ENCODE measurements at places on chromosomes 6 and 20.

DNA sequence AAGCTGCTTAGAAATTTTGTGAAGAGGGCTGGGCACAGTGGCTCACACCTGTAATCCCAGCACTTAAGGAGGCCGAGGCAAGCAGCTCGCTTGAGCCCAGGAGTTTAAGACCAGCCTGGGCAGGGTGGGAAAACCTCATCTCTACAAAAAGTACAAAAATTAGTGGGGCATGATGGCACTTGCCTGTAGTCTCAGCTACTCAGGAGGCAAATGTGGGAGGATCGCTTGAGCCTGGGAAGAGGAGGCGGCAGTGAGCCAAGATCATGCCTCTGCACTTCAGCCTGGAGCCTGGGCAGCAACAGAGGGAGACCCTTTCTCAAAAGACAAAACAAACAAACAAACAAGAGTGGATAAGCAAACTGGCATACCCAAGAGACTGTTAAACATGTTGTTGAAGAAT is 308.3 kb upstream of the ADGRB3 start:
- no peak for DNase-seq

GRCh38 chr6:139853302-139853992 is 479.0 kb upstream of the CITED2 start:
- no peak for DNase-seq

GRCh38 chr6:4466769-4467480 is 309.3 kb upstream of the CDYL start:
- DNase-seq = no peak

DNA sequence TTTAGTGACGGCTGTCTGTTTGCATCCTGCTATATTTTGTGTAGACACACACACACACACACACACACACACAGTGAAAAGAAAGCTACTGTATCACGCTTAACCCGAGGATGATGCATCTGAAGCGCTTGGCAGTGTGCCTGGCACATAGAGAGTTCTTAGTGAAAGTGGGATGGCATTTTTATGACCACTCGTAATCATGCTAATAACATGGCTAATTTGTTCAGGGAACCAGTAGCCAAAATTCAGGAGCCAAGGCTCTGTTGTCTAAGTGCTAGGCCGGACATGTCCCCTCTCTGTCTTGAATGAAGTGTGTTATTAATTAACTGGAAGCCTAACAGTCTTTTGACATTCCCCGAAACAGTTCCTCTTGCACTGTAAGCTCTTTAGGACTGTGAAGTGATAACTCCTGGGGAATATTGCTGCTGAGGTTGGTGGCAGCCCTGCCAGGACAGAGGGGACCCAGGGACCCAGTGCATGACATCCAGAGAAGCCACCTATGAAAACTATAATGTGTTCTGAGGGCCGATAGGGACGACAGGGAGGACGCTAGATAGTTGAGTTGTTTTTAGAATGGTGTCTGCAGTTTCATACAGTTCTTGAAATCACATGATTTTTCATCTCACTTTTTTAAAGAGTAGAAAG is 45.0 kb upstream of the IRF4 start:
- DNase-seq = no peak

DNA sequence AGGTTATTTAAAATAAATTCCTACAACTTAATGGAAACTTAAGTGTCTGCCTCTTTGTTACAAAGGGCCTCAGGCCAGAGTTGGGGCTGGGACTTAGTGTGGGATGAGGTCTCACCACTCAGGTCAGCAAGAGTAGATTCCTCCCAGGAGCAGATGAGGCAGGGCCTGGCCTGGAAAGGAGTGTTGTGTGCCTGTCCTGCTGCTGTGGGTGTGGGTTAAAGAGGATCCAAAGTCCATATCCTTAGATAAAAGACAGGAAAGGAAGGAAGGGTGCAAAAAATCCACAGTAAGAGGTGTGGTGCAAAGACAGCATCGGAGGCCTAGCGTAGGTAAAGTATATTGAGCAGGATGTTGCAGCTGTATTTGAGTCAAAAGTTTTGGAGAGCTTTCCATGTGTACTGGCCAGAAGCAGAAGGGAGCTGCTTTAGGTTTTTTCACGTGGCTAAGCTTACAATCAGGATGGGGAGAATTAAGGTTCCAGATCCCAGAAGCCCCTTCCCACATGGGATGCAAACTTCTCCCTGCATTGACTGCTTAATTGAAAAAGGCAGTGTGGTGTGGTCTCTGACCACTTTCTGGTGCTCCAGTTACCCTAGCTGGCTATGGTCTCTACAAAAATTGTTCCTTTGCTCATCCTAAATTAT is 12.8 kb upstream of the PLCG1 start:
- no peak for DNase-seq

DNA sequence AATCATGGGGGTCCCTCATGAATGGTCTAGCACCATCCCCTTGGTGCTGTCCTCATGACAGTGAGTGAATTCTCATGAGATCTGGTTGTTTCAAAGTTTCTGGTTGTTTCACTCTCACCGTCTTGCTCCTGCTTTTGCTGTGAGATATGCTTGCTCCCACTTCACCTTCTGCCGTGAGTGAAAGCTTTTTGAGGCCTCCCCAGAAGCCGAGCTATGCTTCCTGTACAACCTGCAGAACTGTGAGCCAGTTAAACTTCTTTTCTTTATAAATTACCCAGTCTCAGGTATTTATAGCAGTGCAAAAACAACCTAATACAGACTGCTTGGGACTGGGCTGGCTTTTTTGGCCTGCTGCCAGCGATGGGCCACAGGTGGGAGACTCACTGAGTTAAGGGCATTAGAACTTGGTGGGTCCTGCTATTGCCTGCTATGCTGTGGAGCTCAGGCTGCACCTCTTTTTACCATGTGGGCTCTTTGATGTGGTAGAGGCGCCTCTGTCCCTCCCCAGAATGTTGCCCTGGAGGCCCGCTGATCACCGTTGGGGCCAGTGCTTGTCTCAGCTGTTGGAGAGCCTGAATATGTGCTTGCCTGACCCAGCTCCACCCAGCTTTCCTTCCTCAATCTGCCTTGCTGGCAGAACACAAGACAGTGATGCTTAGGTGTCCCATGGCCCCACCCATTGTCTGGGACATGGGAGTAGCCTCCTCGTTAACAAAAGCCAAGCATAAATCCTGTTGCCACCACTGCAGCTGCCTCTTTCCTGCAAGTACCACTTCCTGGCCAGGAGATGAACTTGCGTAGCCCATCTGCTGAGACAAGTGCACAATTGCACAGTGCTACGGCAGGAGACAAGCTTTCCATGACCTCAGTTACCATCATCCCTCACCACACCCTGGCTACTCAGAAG is 47.1 kb downstream of the IGF2R start:
- DNase-seq = peak; percentile 76

GRCh38 chr6:156717542-156717941 is 59.6 kb upstream of the ARID1B start:
- DNase-seq = no peak

DNA sequence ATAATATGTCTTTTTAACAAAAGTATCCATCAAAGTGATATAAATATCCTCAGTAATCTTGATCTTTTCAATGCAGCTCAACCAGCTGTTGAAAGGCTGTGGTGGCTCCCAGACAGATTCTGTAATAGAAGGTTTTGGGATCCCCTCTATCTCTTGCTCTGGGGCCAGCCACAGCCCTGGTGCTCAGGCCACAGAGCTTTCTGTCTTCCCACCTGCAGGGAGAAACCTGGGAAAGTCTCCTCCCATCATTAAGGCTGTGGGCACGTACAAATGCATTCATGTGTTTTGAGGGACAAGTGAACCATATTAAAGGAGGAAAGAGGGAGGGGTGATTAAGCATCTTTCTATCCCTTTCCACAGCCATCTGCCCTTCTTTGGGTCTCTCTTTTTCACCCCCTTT is 183.1 kb downstream of the PRDM13 start:
- no peak for DNase-seq

GRCh38 chr20:63580796-63581461 is 6.9 kb upstream of the HELZ2 start:
- DNase-seq = peak; percentile 84

GRCh38 chr6:152748843-152749242 is 1.8 kb upstream of the VIP start:
- no peak for DNase-seq

DNA sequence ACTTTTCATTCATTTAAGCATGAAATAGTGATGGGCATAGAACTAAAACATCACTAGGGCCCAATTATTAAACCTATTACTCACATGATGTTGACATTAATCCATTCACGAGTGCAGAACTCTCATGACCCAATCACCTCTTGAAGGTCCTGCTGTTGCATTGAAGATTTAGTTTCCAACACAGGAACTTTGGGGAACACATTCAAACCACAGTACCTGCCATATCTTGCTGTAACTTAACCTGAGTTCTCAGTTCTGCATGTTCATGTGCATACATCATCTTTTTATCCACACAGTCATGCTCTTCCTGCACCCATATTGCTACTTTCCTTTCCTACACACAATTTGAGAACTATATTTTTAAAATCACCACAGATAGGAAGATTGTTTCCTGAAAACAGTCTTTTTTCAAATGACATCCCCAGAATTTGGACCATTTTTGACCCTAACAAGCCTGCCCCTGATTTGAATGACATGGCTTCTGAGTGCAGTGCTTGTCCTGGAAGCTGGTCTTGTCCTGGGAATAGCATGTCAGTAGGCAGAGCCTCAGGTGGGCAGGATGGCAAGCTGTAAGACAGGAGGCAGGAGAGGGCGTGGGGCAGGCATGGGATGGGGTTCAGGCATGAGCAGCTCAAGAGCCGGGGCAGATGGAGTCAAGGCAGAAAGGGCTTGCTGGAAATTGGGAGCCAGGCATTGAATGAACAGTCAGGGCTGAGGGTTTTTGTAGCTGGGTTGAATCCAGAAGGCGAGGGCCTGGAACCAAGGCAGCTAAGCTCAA is 49.2 kb upstream of the FOXC1 start:
- DNase-seq = no peak

DNA sequence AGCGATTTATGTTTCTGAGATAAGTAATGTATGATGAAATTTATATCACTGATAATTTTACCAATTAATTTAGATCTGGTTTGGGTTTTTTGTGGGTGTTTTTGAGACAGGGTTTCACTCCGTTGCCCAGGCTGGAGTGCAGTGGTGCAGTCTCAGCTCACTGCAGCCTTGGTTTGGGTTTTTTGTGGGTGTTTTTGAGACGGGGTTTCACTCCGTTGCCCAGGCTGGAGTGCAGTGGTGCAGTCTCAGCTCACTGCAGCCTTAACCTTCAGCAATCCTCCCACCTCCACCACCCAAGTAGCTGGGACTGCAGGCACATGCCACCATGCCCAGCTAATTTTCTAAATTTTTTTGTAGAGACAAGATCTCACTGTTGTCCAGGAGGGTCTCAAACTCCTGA is 13.0 kb downstream of the MRS2 start:
- DNase-seq = no peak

DNA sequence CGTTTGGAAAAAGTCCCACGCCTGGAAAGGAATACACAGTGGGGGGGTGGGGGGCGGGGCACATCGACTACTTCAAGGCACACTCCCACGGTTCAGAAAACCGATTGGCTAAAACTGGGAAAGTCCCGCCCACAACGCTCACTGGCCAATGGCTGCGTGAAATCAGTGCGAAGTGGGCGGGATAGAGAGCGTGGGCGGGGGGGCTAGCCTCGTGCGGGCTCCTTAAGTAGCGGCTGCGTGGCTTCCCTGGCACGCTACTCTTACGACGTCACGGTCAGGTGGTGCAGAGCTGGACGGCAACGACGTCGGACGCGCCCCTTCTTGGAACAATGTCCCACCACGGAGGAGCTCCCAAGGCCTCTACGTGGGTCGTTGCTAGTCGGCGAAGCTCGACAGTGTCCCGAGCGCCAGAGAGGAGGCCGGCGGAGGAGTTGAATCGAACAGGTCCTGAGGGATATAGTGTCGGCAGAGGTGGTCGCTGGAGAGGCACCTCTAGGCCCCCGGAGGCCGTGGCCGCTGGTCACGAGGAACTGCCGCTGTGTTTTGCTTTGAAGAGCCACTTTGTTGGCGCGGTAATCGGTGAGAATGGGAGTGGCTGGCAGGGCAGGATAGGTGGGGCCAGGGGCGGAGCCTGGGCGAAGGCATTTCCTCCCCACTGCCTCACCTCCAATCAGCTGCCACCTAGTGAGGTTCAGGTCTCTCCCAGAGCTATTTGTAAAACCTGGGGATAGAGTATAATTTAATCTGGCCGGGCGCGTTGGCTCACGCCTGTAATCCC is at the start of gene DDX43:
Gene DDX43, plus strand, starts transcription at position 252 of the 778 bp plus-strand sequence. Its CDS starts 78 bp downstream, at position 330.
- peak; percentile 44 for DNase-seq

- DNase-seq = peak; percentile 7
Measured at GRCh38 chr20:33654680-33655161, 7.4 kb upstream of the C20orf144 start.
